ENCODE measurements at places on chromosomes 5 and 9.
A peak's percentile ranks its signal among the peaks of the same experiment; 100 is the strongest.

DNA sequence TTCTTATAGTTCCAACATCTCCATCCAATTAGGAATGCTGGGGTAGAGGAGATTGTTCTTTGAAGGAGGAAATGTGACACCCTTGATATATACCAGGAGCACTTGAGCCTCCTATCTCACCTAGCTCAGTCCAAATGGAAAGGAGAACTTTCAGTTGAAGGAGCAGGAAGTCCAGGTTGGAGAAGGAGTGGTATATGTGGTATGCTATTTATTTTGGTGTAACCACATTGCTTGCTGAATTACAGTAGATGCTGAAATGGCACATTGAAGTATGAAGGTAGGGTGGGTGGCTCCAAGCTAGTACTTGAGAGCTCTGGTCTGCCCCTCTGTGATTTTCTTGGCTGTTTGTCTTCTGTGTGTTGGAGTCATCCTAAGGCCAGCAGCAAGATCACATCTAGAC is 6.1 kb downstream of the CSNK1G3 start:
- no peak for DNase-seq

GRCh38 chr5:67215519-67216471 is 19.2 kb upstream of the CD180 start:
- DNase-seq, result no peak

GRCh38 chr5:168104811-168105481 is 186.5 kb upstream of the WWC1 start:
- DNase-seq, result no peak

DNA sequence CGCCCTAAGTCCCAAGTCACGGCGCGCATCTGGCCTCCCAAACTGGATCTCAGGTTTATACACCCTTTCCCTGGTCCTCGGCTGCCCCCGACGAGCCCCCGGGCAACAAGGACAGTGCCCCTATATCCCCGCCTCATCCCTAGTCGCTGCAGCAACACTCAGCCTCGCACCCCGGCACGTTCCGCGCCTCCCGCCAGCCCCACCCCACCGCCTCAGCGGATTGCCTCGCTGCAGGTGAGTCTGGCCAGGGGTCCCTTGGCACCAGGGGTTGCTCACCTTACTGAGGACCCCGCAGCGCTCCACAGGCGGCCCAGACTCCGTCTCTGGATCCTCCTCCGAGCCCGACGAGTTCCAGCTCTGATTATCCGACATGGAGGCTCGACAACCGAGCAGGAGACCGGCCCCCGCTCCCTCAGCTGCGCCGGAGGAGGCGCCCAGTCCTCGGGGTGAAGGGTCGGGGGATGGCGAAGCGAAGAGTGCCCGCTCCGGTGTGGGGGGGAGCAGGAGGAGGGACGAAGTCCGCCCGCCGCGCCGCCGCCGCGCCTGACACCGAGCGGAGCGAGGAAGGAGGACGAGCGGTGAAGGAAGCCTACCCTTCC is 494 bp downstream of the CERT1 start:
- DNase-seq, result no peak

DNA sequence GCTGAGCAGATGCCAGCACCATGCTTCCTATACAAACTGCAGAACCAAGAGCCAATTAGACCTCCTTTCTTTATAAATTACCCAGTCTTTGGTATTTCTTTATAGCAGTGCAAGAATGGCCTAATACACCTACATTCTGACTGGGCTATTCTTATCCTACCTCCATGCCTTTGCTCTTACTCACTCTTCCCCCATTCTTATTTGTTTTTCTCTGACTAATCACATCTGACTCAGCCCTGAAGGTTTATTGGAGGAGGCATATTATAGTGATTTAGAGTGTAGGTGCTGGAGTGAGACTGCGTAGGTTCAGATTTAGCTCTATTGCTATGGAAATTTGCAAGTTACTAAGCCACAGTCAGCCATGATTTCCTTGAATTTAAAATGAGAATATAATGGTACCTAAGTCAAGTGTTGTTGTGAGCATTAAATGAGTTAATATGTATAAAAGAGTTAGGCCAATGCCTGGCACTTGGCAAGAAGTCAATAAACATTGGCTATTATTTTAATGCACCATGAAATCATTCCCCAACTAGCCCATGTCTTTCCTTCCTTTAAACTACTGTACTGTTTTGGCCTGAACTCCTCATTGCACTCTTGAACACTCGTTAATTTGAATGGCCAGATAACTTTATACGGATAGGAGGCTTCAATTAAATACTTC is 531.2 kb upstream of the ZNF608 start:
- no peak for DNase-seq

DNA sequence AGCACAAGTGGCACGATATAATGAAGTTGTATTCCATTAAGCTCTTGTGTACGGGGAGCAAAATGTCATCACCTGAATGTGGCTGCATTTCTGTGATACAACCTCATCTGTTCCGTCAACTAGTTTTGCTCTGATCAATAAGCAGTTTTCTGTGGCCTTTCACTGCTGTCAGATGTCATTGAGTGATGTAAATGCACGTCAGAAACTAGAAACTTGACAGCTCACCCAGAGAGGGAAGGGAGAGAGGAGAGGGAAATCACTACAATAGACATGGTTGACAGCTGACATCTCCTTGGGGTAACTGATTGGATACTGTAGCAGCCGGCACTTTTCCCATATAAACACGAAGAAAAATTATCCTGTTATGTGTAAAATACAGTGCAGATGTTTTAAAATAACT is 62.7 kb downstream of the SNX24 start:
- DNase-seq, result no peak

DNA sequence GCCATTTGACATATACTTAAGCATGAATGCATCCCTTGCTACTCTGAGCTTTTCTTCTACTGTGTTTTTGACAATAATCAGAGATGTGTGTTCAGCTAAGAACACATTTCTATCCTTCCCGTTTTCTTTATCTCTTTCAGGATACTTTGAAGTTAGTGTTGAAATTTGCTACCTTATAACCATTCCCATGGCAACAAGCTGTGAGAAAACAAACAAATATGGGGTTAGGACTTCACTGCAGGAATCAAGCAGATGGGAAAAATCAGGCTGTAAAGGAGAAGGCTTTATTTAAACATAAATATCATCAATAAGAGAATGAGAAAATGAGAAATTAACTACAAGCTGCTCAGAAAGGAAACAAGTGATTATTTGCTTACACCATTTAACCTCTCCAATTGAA is 35.2 kb downstream of the ZCCHC9 start:
- no peak for DNase-seq

DNA sequence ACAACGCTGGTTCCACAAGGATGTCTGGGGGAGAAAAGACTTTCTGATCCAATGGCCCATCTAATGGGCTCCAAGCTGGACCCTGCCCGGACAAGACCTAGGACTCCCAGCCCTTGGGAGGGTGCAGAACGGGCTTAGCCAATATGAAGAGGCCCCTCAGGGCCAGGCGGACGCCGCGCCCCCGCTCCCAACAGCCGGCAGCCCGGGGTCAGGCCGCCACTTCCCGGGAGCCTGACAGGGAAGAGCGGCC is 493 bp downstream of the P4HA2 start:
- no peak for DNase-seq

- DNase-seq, result no peak
Observed at GRCh38 chr9:135048758-135049444, 38.6 kb upstream of the OLFM1 start.

DNA sequence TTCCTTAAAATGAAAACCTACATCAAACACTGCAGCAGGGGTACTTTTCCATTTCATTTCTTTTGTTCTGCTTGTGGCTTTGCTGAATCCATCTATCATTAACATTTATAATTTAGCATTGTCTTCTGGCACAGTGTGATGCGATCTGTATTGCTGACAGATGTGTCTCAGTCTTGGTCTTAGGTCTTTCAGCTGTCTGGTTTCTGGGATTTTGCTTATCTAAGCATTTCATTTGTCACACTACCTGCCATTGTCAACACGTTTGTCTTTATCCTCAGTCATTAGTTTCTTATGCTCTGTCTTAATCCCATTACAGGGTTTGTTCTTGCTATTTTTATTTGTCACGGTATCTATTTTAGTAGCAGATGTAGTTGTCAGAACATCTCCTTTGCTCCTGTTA is 303.1 kb downstream of the IZUMO3 start:
- DNase-seq, result no peak

DNA sequence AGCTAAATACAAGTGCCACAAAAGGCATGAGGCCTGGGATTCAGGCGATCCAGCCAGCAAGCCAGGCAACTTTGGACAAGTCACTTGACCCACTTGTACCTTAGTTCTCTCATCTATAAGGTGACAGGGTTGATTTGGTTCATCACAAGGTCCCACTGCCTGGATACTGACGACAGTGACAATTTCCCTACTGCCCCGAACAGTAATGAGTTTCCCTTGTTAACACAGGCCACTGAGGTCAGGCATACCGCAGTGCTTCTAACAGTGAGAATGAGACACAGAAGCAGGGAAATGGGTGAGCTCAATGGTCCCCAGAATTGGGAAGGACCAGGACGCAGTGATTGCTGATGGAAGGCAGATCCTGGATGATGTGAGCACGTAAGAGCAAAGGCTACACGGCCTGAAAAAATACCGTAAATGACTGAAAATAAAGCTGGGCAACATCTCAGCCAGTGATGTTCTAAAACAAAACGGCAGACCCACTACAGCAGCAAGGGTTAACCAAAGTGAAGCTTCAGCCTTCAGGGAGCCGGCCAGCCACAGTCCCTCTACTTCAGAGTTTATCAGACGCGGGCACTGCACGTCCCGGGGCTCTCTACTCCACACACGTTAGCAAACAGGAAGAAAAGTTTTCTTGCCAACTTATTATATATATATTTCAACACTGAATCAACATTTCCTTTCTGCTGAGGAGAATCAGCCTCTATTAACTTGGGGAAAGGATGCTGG is 846 bp downstream of the MGAT1 start:
- DNase-seq, result no peak

DNA sequence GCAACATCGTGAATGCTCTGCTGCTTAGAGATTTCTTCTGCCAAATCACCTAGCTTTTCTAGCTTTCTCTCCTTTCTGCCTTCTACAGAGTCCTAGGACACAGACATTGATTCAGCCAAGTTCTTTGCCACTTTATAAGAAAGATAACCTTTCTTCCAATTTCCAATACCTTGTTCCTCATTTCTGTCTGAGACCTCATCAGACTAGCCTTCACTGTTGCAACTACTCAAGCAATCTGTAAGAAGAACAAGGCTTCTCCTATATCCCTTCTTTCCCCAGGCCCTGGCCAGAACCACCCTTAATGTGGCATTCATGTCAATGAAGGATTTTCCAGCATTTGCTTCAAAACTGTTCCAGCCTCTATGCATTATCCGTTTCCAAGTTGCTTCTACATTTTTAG is 24.3 kb downstream of the FBXO10 start:
- DNase-seq, result no peak

GRCh38 chr5:65834306-65834705 is 92.1 kb upstream of the ERBIN start:
- no peak for DNase-seq

GRCh38 chr5:157971571-157972216 is 112.7 kb upstream of the CLINT1 start:
- DNase-seq, result no peak

- no peak for DNase-seq
Observed at GRCh38 chr5:150021491-150022157, 21.1 kb downstream of the HMGXB3 start.

DNA sequence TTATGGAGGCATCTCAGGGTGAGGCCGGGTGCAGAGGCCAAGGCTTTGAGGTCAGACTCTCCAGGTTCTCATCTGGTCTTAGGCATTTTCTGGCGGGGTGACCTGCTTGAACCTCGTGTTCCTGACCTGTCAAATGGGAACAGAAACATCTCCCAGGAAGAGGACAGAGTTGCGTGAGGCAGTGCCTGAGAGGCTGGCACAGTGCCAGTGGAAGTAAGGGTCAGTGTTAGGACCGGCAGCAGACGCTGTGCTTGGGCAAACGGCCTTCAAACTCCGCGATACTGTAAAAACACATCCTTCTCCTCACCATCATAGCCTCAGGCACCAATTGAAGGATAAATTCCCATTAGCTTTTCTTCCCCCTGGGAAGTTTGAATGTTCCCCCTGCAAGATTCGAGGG is 55.6 kb upstream of the FCN2 start:
- no peak for DNase-seq

DNA sequence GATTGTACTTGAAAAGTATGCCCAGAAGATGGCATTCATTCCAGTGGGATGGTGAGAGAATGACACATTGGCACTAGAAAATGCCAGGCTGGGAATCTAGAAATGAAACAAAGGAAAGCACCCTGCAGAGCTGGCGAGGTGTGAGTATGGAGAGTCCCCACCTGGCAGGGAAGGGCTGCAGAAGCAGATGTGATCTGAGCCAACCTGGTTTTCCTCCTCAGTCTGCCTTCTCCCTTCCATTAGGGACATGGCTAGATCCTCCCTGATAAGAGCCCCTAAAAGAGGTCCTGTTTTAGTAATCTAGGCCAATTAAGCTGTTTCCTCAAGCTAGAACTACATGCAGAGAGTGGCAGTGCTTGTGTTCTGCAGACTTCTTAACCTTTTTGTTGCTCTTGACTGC is 24.7 kb upstream of the TNFSF15 start:
- no peak for DNase-seq

GRCh38 chr9:91733006-91733624 is 216.9 kb downstream of the ROR2 start:
- no peak for DNase-seq

- DNase-seq, result no peak
Observed at GRCh38 chr5:13921578-13921977, 22.9 kb downstream of the DNAH5 start.

- no peak for DNase-seq
Observed at GRCh38 chr5:154179846-154180710, 10.5 kb upstream of the GALNT10 start.

DNA sequence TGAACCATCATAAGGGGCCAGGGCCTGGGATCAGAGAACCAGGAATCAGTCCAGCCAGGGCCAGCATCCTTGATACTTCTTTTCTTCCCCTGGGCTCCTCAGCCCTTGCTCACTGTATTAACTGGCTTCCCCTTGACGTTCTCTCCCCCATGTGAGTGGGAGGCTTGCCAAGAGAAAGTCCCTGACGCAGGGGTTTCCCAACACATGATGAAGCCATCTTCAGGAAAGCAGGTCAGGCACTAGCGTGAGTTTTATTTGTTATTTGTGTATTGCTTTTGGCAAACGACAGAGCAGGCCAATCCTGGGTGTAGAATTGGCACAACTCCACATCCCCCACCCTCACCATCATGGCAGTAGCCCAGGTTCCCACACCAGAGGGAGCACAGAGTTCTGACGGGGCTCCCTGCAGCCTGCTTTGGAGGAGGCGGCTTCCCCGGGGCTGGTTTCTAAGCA is 165.5 kb upstream of the NFIL3 start:
- peak; percentile 67 for DNase-seq

DNA sequence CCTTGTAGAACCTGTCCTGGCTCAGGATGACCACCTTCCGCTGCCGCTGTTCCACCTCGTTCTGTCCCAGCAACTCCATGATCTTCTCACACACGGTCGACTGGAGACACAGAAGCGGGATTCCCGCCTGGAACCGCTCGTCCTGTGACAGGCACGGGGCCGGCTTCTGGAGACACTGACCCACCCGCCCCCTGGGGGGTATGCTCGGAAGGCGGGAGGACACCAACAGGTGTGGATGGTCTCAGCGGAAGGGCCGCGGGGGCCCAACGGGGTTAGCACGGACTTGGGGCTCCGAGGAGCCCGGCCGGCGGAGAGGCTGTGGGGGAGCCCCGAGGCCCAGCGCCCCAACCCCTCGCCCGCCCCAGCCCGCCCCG is 530 bp downstream of the UCK1 start:
- DNase-seq, result no peak

GRCh38 chr9:7243838-7244237 is 486.1 kb downstream of the KDM4C start:
- no peak for DNase-seq

GRCh38 chr9:64773491-64773931 is 511.5 kb downstream of the FOXD4L5 start:
- DNase-seq, result no peak
